ENCODE measurements at places on chromosomes 2 and 18.

DNA sequence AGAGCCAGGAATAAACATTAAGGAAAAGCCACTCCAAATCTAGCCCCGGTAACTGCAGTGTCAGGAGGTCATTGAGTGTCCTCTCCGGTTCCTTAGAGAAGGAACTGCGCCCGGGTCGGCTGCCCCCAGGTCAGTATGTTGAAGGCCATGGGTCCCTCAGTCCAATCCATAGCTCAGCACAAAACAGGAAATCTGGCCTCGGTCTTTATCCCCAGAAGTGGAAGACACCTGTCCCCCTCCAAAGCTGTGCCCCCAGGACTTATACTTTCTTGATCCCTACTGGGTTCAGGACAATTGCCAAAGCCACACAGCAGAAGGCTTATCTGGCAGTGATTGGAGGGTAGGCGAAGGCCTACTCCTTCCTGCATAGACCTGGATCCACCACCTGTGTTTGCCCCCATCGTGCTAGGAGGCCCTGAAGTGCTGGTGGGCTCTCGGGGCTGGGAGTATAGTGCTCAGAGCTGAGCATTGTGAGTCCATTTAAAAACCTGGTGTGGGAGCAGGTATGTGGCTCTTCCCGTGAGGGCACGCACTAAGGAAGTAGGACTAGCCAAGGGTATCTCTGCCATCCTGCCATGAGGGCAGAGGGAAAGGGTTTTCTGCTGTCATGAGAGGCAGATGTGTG lies 178.6 kb downstream of the SEPTIN10 start:
- DNase-seq: no peak

DNA sequence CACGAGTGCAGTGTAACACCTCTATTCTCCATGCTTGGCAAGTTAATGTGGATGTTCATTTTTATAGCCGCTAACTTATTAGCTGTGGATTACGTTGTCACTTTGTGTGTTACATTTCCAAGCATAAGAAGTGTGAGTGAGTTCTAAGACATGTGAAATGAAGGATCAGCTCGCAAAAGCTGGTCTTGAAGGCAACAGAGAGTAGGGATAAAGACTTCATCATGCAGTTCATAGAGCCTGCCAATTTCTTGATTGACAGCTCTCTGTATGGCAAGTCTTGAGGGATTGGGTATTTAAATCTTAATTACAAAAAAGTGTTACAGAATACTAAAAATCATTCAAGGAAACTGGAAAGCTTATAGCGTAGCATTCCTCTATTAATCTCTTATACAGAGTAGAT lies 25.8 kb upstream of the DPP4 start:
- DNase-seq: no peak

DNA sequence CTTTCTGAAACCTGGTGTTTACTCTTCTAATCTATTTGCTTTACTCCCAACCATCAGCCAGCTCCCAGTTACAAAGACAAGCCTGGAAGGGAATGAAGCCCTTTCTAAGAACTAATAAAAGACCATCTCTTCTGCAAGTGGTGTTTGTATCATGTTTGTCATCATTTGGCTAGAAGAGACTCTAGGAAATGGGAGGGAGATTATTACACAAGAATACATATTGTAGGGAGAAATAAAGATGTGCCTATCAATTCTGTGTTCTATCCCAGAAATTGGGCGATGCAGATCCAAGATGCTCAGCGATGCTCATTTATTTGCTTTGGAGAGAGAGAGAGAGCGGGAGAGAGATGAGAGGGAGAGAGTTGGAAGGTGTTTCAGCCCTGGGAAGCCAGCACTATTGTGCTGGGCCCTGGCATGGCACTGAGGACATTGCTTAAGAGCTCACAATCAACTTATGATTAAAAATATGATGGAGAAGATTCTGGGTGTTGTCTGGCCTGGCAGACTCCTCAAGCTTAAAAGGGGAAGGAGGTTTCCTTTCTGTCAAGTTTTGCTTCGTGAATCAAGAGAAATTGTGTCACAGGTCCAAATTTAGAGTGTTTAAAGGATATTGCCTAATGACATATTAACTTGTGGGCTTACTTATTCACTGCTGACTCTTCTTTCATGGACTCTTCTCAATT lies 41.8 kb upstream of the AFF3 start:
- DNase-seq: no peak

DNA sequence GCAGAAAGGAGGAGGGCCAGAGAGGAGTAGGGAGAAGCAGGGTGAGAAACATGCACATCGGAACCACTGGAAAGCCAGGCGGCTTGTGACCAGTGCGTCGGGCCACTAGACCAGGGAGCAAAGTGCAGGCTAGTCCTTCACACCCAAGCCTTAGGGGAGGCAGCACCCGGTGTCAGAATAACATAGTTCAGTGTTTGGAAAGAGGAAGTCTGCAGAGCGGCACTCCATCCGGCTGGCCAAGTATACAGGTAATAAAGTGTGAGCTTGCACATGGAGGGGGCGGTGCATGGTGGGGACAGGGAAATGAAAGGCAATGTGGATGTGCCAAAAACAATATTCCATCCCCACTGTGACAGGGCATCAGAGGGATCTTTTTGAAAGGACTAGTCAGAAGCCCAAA lies 69.7 kb downstream of the ZNF521 start:
- DNase-seq: no peak

GRCh38 chr18:1270081-1270480 lies 365.4 kb downstream of the ADCYAP1 start:
- DNase-seq: no peak

DNA sequence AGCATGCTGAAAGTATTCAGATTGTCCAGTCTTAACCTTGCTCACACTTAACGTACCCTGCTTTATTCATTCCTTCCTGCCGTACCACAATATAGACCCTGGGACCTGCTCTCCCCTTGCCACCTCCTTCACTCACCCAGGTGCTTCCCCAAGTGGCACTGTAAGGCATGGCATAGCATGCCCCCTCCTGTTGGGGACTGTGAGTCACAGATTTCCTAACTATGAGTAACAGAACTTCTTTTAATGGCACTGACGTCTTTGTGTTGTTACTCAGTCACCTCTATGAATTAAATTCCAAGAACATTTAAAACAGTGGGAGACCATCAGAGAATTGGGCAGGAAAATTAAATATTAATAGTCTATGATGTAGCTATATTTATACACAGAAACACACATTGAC lies 117.2 kb downstream of the CTNNA2 start:
- no peak for DNase-seq

DNA sequence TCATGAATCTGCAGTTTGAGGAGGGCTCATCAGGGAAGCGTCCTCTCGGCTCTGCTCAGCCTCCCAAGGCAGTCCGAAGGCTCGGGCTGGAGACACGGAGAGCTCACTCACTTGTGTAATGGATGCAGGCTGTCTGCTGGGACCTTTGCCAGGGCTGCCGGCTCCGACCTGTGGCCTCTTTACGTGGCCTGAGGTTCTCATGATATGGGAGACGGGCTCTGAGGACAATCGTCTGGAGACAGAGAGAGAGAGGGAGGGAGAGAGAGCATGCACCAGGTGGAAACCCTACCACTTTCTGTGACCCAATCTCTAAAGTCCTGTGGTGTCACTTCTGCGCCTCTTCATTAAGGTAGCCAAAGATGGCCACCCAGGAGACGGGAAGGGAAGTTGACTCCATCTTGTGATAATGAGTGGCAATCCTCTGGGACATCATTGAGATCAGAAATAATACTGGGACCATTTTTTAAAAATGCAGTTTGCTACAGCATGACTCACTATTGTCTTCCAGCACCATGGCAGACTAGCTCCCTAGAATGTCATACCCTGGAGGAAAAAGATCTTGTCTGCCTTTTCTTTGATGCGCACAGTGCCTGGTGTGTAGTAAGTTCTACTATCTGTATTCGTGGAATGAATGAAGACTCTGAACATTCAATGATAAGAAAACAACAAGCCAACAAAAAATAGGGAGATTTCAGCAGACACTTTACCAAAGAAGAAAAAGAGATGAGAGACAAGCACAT lies 60.2 kb downstream of the CD8B2 start:
- DNase-seq: no peak

DNA sequence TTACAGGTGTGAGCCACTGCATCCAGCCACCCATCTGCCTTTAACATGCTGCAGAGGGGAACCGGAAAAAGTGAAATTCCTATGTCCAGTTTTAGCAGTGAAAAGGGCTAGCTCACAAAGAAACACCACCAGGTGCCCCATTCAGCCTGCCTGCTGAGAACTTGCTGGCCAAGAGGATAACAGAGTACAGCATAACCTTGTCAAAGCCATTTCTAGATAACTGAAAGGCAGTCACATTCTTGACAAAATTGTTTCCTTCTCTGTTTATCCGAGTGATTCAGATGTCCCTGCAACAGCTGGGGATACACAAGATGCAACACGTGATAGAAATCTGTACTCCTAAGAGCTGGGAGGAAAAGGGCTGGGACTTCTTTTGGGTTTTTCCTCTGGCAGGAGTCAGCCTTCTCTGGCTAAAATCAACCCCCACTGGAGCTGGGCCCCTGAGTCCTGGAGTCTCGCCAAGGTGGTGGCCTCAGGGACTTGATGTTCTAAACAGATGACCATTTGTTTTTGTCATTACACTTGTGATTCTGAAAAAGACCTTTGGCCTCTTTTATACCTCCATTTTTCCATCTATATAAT lies 505.4 kb downstream of the BCL11A start:
- no peak for DNase-seq

- no peak for DNase-seq
These were observed 87.5 kb upstream of the RIOK3 start for GRCh38 chr18:23365602-23366001.

- no peak for DNase-seq
These were observed 46.2 kb downstream of the ACSL3 start for GRCh38 chr2:222907048-222907447.

DNA sequence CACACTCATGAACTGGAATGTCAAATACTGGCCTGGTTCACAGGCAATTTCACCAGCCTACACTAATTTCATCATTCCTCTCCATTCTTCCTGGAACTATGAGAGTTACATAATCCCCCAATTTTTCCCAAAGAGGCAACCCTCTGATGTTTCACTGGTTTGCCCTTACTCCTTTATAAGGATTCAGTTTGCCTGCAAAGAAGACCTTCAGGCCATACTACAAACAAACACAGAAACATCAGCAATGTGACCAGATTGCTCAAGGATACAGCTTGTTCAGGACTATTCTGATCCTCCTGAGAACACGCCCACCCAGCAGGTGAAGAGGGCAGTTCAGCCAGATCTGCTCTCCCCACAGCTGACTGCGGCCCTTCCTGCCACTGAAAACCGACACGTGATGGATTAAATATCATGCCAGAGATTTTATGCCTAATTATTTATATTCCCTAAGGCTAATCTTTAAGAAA lies 215.5 kb downstream of the ETAA1 start:
- DNase-seq: no peak

DNA sequence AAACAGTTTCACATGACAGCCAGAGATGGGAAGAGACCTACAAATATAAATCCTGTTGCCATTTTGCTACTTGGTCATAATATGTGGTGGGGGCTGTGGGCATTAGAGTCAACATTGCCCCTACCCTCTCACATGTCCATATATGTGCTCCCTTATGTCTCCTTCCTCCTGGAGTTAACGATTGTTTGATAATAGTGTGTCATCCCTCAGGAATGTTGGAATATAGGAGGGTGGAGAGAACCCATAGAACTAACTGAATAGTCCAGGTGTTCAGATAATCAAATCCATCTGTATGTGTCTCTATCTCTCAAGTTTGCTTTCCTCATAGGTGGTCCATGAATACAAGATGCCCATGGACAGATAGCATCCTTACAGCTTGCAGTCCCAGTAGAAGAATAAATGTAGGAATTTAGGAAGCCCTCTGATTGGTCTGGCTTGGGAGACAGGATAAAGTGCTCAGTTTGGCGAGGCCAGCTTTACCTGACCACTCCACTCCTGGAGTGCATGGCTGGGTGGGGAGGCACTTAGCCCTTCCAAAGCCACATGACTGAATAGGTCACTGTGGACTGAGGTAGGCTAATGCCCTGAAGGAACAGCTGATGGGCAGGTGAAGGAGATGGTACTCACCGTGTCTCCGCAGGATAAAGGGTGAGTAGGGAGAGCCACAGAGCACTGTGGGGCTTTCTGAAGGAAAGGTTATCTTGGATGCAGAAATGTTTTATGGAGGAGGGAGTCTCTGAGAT lies 166.9 kb downstream of the CDCA7 start:
- DNase-seq: no peak

DNA sequence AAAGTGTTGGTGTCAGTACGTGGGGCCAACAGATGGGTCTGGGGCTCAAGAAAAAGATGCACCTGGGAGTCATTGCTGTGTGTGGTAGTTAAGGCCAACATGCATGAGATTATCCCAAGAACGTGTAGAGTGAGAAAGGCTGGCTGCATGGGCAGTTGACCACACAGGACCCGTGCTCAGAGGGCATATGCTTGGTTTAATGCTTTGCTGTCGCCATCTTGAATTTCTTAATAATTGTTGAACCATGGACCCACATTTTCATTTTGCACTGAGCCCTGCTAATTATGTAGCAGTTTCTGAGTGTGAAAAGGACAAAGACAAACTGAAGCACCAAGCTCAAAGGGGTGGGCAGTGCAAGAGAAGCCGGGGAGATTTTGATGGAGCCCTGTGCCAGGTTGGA lies 148.1 kb downstream of the CYP26B1 start:
- no peak for DNase-seq

DNA sequence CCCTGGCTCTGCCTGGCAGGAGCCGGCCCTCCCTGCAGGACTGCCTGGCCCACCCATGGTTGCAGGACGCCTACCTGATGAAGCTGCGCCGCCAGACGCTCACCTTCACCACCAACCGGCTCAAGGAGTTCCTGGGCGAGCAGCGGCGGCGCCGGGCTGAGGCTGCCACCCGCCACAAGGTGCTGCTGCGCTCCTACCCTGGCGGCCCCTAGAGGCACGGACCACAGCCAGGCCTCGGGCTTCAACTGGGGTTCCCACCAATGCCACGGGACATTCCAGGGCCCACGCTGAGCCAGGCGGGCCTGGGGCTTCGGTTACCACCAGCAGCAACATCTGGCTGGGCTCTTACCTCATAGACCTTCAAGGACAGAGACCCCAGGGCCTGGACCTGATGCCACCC lies 6.1 kb upstream of the GMPPA start:
- no peak for DNase-seq

DNA sequence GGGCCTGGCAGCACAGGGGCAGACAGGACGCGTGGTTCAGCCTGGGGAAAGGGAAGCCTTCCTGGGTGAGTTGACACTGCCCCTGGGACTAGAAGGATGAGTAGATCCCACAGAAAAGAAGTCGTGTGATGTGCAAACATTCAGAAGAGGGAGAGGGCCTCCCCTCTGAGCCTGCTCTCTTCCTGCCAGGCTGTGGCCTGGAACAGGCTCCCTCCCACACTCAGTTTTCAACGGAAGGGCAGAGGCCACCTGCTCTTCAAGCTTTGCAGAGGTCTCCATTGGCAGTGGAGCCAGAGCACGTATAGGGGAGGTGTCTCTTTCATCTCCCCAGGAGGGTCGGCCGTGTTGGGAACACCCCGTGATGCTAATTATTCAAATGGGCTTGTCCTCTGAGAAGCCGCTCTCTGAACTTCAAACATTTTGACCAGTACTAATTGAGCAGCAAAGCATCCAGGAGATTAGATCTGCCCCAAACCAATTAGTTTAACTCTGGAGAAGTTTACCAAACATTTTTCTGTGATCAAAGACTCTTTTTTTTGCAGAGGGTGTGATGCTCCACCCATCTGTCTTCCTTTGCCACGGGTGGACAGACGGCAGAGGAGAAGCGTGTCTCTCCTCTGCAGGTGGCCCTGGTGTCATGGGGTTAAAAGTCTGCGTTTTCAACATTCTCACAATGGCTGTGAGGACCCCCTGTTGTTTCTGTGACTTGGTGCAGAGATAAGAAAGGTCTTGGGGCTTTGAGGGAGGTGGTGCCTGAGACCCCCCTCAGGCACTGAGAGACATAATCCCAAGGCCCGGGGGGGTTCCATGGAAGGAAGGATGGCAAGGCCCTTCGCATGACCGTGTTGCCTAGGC lies 29.5 kb upstream of the ODC1 start:
- DNase-seq: no peak

- DNase-seq: no peak
These were observed 33.2 kb downstream of the LAMA1 start for GRCh38 chr18:7084080-7085065.

Data from B cell (primary cell).